Fibroblast of skin of left biceps (primary cell): ENCODE measurements at places on chromosomes 1 and 21.

DNA sequence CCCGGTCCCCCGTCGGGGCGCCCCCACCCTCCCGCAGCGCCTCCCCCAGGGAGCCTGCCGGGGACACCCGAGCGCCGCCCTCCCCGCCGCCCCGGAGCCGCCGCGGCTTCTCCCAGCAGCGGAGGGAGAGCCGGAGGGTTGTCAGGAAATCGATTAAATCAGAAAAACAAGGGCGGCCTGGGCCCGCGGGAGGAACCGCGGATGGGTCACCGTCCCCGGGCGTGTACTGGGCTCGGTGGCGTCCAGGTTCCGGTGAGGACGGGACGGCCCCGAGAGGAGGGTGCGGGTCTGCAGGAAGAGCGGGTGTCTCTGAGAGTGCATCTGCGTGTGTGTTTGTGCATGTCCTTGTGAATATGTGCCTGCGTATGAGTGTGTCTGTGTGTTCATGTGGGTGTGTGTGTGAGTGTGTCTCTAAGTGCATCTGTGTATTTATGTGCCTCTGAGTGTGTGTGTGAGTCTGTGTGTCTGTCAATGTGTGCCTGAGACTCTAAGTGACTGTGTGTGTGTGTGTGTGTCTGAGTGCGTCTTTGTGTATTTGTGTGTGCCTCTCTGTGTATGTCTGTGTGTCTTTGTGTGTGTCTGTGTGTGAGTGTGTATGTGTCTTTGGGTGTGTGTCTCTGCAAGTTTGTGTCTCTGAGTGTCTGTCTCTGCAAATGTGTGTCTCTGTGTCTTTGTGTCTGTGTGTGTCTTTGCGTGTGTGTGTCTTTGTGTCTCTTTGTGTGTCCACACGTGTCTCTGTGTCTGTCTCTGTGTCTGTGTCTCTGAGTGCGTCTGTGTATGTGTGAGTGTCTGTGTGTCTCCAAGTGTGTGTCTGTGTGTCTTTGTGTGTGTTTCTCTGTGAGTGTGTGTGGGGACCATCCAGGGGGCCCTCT lies 1.1 kb downstream of the SPSB1 start:
- no peak for DNase-seq

- no peak for DNase-seq
Measured at GRCh38 chr21:32392299-32392879, 423 bp downstream of the URB1 start.

- no peak for DNase-seq
Measured at GRCh38 chr21:46199436-46200373, 15.4 kb upstream of the SPATC1L start.

DNA sequence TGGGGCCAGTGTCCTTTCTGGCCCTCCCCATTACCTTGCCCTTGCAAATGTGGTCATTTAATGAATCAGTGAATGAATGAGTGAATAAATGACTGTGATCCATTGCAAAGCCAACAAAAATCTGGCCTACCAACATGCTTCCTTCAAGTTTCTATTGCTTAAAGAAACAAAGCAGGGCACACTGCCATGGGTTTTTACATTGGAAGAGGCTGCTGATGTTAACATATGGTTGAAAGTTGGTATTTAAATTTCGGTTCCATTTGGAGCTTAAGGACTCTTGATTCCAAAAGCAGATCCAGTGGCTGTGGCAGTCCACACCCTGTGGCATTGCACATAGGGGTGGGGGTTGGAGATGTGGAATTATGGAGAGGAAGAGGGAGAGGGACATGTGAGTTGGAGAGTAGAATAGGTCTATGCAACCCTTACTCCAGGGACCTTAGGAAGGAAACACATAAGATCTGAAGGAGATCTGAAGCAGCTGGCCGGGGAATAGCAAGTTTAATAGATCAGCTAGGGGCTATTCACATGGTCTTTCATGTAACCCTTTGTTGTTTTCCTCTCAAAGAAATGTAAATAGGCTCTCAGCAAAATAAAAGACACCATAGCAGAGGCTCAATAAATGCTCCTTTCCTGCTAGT lies 7.2 kb downstream of the ABCA4 start:
- DNase-seq, result no peak

DNA sequence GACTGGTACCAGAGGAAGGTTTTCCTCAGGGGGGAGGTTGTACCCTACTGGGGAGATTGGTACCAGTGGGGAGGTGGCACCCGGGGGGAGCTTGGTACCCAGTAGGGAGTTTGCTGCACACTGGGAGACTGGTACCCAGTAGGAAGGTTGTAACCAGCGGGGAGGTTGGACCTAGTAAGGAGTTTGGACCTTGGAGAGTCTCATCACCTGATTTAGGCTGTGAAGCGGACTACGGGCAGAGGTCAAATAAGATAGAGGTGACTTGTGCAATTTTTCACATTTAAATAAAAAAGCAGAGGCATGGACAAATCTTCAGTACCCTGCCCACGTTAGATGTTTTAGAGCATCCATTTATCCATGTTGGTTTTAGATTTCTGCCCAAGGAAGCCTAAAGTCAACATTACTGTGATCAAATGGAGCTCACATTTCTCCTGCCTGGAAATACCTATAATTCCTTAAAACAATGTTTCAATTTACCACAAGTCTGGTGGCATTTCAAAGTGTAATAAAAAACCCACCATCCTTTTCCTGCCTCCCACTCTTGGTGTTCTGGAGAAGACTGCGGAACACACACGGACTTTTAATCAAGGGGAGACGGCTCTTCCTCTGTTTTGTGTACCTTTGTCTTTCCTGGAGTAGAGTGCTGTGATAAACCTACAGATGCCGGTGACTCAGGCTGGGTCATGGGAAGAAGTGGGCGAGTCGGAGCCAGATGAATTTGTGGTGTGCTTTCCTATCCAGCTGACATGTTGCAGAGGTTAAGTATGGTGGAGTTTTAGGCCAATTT lies 36.2 kb upstream of the MRPS6 start:
- no peak for DNase-seq

DNA sequence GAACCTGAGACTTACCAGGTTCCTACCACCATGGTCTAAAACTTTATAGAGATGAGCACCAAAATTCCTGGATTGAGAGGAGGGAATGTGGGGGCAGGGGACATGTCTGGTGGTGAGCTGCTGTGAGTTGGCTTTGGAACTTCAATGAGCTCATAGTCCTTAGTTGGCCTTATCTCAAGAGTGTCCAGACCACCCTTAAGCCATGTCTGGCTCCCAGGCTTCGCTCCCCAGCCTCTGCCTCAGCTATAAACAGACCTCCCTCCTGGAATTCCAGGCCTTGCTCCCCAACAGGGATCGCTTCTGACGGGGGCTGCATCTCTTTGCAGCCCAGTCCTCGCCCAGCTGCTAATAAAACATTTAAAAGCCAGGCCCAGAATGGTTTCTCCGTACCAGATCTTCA lies 19.5 kb downstream of the ATF3 start:
- no peak for DNase-seq

- DNase-seq, result no peak
Measured at GRCh38 chr1:181413195-181413815, 70.0 kb upstream of the CACNA1E start.

GRCh38 chr1:91070298-91070697 lies 48.5 kb upstream of the ZNF644 start:
- DNase-seq, result no peak

GRCh38 chr1:201732351-201732750 lies 96.6 kb upstream of the IPO9 start:
- DNase-seq, result no peak
